ENCODE measurements at places on chromosomes 6 and 20. TPM values are rescaled to one million over a fixed set of nuclear protein-coding genes. Genes with fewer than 3 reads are reported as not detected.

DNA sequence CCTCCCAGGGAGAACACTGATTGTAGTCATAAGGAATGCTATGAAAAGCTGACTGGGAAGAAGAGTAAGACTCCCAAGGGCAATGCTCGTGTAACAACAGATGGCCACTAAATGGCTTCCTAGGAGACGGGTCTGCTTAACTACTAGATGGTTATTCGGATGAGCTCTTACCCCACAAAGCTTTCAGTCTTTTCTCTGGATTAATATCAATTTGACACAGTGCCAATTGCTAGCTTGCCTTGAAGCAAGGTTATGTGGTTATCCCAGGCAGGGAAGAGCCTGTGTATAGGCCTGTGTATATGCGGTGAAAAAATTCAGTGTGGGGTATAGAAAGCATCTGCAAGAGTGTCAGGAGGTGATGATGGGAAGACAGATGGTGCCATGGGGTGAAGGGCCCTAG, 86.4 kb upstream of the NOX3 start:
- no peak for DNase-seq

DNA sequence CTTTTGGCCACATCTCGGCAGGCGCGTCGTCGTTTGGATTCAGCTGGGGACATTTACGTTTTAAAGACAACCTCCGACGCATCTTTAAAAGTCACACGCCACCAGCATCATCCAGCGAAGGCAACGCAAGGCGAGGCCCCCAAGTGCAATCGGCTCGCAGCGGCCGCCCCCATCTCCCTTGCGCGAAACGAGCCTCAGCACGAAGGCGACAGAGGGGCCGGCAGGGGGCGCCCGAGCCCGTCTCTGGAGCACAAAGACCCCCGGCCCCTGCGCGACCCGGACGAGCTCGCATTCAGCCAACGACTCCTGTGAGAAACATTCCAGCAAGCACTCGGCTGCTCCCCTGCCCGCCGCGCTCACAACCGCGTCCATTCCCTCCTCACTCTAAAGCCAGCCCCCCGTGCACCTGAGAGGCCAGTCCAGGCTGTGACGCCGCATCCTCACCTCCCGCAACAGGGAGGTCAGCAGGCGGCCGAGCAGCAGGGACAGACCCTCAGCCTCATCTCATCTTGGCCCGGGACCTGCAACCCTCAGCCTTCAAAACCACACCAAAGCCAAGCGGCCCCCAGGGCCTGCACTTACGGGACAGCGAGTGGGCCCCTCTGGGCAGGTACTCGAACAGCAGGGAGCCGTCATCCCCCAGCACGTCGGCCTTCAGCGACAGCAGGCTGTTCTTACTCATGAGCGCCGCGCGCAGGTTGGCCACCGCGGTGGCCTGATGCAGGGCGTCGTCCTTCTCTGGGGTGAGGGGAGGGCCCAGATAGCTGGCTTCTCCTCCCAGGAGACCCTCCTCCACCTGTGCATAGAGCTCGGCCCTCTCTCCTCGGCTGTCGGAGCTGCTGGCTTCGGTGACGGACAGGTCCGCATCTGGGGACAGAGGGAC, 35.8 kb downstream of the SLC2A4RG start:
- DNase-seq, result no peak

DNA sequence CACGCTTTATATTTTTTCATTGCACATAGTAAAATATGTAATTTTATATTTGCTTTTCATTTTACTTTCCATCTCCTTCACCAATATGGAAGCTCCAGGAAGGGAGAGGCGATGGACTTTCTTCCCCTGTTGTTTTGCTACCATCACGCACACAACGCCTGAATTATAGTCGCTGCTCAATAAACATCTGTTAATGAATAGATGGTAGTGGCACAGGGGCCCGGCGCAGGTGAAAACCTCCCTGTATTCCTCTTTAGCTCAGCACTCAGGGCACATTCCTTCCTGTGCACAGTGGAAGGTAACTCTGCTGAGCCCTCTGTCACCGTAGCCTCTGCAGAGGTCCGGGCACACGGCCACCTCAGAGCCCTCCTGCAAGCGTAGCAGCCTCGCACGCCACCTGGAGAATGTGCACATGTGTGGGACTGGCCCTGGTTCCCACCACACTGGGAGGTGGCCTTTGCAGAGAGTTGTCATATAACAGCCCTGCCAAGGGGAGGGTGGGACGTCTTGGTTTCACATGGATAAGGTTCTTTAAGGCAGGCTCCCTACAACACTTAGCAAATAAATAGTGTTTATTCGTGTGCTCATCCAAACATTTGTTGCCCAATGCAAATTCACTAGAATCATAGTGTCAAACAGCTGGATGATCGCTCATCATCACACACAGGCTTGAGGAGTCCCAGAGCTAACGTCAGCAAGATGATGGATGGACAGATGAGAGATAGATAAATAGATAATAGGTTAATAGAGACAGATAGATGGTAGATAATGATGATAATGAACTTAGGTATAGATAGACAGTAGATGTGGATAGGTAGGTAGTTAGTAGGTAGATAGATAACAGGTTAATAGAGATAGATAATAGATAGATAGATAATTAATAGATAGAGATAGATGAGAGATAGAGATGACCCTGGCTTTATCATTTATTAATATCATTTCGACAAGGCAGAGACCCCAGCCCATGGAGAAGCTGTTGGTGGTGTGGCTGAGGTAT, 32.3 kb upstream of the AFDN start:
- no peak for DNase-seq

GRCh38 chr6:115468272-115469005, 592.3 kb downstream of the FRK start:
- no peak for DNase-seq

- DNase-seq, result no peak
Observed at GRCh38 chr20:48066246-48066645, 281.0 kb upstream of the SULF2 start.

GRCh38 chr6:56804996-56805395, 149.9 kb upstream of the BEND6 start:
- no peak for DNase-seq

The RALY gene
- 131 TPM for polyA plus RNA-seq

The B3GALT4 gene
- 14.9 TPM for polyA plus RNA-seq

All from thymus (tissue), 14 donors.